ENCODE measurements at places on chromosomes 7 and 10.

DNA sequence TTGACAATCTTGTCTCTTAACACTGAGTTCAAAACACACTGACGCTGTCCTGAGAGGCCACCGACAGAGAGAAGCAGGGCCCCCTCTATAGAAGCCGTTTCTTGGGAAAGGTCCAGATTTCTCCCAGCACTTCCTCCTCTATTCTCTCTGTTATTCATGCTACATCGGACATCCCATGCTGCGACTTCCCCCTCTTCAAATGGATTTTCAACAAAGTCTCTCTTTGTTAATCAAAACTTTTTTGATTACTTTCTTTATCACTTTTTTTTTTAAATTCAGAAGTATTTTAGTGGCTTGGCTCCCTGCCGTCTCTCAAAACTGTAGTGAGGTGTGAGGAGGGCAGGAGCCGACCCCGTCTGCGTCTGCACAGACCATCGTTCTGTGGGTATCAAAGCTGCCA, 298.9 kb upstream of the PITRM1 start:
- DNase-seq: no peak

DNA sequence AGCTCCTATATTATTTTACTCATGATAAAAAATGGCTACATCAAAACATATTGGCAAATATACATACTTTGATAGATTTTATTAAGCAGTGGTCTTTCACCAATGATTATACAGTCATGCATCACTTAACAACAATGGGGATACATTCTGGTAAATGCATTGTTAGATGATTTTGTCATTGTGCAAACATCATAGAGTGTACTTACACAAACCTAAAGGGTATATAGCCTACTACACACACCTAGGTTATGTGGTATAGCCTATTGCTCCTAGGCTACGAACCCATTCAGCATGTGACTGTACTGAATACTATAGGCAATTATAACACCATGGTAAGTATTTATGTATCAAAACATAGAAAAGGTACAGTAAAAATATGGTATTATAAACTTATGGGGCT, 98.9 kb upstream of the IL6 start:
- no peak for DNase-seq

GRCh38 chr7:31114593-31115343, 62.7 kb downstream of the ADCYAP1R1 start:
- no peak for DNase-seq

GRCh38 chr7:52283335-52283734, 752.1 kb upstream of the POM121L12 start:
- no peak for DNase-seq

DNA sequence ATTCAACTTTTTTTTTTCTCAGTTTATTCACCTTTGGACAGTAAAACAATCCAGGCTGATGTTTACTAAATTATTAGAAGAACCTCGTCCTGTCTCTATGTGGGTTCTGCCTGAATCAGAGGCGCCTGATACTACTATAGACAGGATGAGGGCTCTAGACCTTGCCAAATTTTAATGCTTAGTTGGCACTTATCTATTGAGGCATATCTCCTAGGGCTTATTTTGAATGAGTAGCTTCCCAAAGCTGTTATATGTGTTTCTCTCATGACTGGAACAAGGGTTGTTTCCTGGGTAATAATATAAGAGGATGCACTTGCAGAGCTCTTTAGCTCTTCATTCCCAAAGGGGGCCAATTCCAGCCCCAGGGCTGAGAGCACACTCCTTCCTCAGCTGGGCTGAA, 23.6 kb downstream of the HECW1 start:
- no peak for DNase-seq

GRCh38 chr10:77905086-77905748, 21.3 kb downstream of the DLG5 start:
- no peak for DNase-seq

DNA sequence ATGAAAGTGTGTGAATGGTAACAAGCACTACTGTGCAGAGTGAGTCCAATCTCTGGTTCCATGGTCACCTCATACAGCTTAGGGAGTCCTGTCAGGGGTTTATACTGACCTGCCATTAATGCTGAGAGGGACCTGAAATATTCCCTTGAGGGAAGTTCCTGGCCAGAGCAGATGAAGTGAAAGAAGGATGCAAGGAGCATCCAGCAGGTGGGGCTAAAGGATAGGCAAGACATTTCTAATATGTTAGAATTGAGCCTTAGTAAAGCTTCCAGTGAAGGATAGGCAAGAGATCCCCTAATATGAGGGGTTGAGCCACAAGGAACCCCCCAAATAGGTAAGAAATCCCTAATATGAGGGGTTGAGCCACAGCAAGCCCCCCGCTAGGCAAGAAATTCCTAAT, 25.5 kb upstream of the FAM221A start:
- DNase-seq: peak; percentile 2

GRCh38 chr10:103566536-103566935, 73.0 kb downstream of the NEURL1 start:
- no peak for DNase-seq

DNA sequence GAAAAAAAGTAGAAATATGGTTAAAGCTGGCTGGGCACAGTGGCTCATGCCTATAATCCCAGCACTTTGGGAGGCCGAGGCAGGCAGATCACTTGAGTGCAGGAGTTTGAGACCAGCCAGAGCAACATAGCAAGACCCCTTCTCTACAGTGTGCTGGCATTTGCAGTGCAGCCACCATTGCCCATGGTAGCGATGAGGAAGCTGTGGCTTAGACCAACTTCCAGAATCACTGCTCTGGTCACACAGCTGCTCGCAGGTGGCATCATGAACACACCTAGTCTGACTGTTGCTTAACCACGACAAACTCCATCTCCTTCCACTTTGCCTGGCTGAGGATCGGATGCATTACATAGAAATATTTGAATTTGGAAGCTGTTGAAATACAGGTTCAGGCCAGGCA, 137.1 kb downstream of the CUX1 start:
- no peak for DNase-seq

DNA sequence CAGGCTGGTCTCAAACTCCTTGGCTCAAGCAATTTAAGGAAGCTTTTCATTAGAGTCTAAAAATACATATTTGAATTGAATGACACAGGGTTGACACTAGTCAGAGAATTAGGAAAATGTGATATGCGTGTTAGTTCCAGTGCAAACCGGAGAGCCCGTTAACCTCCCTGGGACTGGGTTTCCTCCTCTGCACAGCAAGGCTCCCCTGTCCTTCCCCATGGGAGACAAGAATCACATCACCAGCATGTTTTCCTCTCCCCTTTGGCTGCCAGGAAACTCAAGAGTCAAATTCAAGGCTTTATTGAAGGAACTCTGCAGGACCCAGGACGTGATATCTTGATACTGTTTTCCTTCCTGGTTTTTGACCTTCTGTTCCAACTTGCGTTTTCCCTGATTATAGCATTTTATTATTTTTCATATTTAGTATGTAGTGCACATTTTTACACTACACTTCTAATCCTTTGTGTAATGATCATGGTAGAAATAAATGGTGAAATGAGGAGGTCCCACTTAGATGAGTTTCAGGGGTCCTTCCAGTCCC, 24.9 kb downstream of the GSTO2 start:
- no peak for DNase-seq

DNA sequence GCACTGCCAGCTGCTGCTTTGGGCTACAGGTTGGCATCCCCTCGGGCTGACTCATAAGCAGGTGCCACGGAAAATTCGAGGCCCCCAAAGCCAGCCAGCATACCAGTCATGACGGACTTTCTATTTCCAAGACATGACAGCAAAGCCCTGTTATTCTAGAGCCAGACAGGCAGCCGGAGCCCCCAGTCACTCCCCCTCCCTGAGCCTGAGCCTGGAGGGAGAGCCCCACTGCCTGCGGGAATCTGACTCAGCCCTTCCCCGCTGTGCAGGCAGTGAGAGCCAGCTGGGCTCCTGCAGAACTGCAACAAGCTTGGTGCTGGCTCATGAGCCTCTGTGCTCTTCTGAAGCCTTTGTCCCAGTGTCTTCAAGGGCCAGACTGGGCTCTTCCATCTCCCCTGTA, 15.8 kb downstream of the BTBD16 start:
- DNase-seq: peak; percentile 23

GRCh38 chr10:23095966-23096801, 805 bp downstream of the MSRB2 start:
- no peak for DNase-seq

GRCh38 chr10:88064608-88065382, 201.4 kb downstream of the PTEN start:
- no peak for DNase-seq

DNA sequence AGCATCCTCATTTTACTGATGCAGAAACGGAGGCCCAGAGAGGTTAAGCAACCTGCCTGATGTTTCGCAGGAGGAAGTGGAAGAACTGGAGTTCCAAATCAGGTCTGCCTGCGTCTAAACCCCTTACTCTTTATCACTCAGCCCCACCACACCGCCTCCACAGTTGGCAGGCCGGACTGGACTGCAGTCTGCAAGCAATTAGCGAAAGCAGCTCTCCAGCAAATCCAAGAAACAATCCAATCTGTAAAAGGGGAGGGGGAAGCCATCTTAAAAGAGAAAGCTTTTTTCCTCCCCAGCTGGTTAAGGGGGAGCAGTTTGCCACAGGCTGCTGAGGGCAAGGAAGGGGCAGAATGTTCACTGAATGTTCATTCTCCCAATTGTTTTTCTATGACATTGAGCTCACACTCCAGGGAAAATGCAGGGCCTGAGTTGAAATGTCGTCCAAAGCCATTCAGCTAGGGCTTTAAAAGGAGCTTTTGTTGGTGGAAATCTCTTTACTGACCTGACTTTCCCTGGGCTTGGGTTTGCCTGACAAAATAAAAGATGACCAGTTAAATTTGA, 350.1 kb downstream of the RNLS start:
- no peak for DNase-seq

DNA sequence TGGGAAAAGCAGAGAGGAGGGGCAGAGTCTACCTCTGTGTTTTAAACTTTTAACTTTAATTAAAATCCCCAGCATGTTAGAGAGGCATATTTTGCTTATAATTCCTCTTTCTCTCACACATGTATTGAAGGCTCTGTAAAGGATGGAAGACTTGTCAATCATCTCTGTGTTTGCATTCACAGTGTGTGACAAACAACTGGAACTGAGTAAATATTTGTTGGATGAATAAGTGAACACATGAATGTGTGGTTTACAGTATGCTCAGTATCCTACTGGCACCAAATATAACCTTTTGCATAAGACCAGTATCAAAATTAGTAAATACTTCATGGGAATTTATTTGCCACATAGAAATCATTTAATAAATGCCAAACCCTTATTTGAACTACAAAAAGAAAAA, 829.0 kb downstream of the GRID1 start:
- DNase-seq: no peak

- no peak for DNase-seq
Observed at GRCh38 chr10:11010582-11010981, 7.1 kb upstream of the CELF2 start.
